ENCODE measurements at places on chromosomes 7 and 10.

DNA sequence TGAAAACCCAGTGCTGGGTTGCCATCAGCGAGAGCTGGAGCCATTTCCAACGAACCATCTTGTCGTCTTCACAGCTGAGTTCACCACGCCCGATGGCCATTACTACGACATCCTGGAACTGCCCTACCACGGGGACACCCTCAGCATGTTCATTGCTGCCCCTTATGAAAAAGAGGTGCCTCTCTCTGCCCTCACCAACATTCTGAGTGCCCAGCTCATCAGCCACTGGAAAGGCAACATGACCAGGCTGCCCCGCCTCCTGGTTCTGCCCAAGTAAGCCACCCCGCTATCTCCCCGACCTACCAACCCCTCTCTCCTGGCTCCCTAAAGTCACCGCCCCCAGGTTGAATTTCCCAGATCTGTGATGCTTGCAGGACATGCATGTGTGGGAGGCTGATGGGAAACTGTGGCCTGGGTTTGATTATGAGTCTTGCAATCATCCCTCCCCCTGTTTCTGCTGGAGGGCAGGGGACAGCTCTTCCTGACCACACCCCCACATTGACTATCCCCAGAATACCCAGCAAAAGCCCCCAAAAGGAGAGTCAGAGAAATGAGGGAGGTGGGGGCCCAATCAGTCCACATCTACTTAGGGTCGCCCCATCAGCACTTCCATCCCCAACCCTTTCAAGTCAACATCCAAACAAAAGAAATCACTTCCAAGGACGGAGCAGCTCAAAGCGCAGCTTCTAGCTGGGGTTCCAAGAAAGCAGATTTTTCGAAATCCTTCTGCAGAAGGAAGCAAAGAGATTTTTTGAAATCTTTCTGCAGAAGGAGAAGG lies 6.9 kb downstream of the SERPINE1 start:
- no peak for DNase-seq

DNA sequence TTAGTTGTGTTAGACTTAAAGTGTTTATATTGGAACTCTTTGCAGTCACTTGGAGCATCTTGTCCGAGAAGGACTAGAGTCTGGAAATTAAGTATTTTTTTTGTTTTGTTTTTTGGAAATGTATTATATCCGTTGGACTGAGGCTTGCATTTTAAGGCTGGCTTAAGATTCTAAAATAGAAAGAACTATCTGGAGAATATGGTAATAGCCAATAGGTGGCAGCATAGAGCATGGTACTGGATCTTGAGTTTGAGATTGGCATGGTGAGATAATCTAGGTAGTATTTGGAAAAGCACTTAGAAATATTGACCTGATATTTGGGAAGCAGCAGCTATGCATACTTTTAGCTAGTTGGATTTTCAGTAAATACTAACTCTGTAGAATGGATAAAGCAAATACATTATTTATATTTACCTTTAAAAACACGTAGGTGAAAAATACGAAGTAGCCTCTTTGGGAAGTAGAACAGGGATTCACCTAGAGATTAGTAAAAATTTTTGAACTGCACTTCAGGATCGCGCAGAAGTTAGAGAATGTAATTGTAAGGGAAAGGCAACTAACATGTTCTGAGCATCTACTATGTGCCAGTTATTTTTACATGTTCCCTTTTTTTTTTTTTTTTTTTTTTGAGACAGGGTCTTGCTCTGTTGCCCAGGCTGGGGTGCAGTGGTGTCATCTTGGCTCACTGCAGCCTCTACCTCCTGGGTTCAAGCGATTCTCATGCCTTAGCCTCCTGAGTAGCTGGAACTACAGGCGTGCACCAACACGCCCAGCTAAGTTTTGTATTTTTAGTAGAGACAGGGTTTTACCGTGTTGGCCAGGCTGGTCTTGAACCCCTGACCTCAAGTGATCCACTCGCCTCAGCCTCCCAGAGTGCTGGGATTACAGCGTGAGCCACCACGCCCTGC lies 78.6 kb downstream of the LCOR start:
- no peak for DNase-seq

DNA sequence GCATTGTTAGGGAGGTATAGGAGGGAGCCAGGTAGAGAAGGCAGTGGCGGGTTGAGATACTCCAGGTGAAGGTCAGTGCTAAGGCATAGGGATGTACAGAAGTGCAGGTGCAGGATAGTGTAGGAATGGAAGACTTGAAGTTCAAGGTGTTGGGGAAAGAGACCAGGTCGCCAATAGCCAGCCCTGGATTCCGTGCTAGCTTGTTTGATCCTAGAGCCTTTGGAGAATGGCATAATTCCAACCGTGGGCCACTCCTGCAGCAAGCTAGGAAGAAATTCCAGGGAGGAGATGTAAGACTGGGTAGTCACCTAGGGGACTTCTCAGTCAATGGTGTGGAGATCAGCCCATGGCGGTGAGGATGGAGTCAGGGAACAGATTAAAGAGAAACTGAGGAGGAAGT lies 272.7 kb downstream of the RPS24 start:
- DNase-seq = no peak

DNA sequence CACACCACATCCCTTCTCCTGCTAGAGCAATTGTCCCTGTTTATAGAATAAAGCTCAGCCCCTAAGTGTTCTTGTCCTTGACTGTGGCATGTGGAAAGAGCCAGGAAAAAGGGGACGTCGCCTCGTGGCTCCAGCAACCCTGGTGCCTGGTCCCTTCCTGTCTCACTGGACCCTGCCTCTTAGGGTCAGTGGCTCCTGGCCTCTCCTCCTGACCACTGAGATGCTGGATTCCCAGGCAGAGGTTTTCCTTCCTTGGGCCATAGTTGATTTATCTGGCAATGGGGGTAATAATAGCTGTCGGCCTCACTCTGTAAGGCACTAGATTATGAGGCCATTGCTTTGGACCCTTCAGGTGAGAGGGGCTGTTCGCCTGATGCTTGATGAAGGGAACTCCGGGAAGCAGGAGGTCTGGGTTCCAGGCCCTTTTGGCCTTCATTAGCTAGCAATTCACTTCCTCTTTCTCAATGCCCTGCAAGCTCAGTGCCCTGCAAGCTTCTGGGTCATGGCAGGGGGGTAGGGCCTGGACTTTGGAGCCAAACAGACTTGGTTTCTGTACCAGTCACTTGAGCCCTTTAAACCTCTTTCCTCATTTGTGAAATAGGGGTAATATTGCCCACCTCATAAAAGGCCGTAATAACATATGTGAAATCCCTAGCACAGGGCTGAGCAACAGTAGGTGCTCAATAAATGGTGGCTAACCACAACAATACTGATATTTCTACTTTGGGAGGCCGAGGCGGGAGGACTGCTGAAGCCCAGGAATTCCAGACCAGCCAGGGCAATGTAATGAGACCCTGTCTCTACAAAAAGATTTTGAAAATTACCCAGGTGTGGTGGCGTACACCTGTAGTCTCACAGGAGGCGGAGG lies 1.1 kb downstream of the ASL start:
- no peak for DNase-seq

- DNase-seq = no peak
Observed at GRCh38 chr7:143362131-143363015, at the start of gene FAM131B. TSS of gene FAM131B (minus strand) at chr7:143362713. CDS start at chr7:143362603, 110 bp downstream.

DNA sequence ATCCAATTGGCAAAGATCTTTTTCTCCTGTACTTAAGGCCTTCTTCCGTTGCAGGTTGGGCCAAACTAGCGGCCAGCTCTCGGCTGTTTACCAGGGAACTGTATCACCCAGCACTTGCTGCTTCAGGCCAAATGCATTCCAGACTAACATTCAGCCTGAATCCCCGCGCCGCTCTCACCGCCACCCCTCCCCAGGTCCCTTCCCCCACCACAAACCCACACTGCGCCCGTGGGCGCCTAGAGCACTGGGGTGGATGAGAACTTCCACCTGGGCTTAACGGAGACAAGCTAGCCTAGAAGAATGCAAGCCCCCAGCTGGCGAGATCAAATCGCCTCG lies 676 bp downstream of the TCAF1 start:
- no peak for DNase-seq

GRCh38 chr10:30553018-30553625 lies 76.4 kb downstream of the LYZL2 start:
- DNase-seq = no peak

DNA sequence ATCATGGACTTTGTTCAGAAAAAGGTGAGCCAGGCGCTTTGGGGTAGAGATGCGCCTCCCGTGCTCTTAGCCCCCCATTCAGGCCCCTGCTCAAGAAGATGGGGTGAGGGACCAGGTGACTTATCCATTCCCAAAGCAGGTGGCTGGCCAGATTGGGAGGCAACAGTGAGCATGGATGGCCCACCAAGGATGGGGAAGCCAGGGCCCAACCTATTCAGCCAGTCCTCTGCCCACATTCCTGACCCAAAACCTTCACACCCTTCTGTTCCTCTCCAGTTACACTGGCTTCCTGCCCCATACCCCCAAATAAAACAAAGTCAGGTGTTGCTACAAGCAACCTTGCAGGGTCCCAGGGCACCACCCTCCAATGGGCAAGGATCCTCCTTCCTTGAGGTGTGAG lies 44.4 kb downstream of the TSPAN15 start:
- DNase-seq = no peak

GRCh38 chr10:76303682-76304316 lies 872.4 kb downstream of the LRMDA start:
- no peak for DNase-seq

GRCh38 chr10:104351061-104351702 lies 2.5 kb upstream of the CFAP58 start:
- no peak for DNase-seq

GRCh38 chr7:142997456-142997989 lies 29.4 kb downstream of the OR9A2 start:
- no peak for DNase-seq

DNA sequence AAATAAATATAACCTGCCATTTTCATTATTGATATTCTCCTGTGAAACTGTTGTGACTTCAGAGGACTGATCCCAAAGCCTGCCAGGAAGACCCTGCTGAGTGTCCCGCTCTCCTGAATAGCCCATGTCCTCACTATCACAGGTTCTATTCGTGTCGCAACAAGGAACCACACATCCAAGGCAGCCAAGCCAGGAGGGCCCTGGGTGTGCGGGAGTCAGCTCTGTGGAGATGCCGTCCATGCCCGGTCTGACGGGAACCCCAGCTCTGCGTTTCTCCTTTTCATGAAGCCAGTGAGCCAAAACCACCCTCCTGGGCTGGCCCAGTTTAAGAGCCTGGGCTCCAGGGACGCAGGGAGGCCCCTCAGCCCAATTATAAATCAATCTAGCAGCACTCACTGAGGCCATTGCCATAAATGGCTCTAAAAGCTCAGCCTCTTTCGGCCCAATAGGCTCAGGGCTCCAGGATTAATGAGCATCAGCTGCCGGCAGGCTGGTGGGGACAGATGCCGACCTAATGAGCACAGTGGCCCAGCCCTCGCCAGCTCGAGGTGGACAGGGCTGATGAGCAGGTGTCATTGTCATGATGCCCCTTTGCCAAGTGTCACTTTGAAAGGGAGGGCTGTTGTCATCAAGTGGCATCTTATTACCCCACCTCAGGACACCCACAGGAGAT lies 177.9 kb downstream of the PLXNA4 start:
- no peak for DNase-seq

DNA sequence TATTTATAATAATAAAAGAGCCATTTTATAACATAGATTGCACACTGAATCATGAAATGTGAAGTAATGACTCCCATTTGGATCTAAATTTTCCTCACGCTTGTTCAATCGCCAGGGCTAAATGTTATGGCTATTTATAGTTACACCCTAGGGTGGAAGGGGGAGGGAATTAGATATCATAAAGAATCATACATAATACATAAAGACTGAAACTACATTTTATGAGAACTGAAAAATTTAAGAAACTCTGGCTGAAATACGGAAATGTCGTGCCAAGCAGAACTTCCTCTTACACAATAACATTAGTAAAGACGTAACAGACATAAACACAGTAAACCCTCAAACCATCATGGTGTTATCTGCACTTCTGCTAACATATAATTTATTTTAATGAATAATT lies 327.5 kb upstream of the PHF14 start:
- DNase-seq = no peak

DNA sequence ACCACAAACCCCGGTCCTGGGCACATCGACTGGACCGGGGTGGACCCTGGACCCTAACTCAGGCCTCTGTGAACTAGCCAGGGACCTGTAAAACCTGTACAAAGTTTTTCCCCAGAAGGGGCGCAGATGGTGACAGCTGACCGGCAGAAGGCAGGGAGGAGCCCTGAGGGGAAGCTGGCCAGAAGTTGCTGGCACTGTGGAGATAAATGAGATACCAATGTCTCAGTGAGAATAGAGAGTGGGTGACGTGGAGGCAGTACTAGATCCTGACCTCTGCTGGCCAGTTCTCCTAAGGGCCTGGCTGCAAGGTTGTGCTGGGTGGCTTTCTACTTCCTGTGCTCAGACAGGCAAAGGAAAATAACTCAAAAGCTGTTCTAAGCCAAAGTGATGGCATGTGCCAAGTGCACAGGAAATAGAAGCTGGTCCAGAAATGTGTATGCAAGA lies 10.6 kb upstream of the TSPAN14 start:
- DNase-seq = no peak

GRCh38 chr7:17506596-17506995 lies 208.1 kb downstream of the AHR start:
- DNase-seq = no peak

DNA sequence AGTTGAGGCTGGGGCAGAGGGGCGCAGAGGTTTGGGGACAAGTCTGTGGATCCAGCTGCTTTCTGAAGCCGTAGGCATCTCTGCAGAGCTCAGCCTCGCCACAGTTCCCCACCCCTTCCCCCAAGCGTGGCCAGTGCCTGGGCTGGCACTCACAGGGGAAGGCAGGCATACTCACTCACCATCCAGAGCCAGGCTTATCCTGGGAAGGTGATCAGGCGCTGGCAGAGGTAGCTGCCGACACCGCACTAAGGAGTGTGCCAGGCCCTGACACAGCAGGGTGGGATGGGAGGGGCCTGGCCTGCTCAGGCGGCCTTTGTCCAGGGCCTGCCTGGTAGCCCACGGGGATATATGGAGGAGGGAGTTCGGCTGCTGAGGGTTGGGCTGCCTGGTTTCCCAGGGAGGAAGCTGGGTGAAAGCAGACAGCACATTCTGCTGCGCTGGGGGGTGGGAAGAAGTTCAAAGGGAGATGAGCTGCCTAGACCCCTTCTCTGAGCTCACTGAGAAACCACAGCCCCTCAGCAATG lies 15.9 kb downstream of the VSIR start:
- DNase-seq = no peak

- DNase-seq = no peak
Observed at GRCh38 chr7:130301501-130302020, 8.6 kb downstream of the CPA4 start.

- DNase-seq = no peak
Observed at GRCh38 chr10:19638182-19638895, 177.9 kb upstream of the PLXDC2 start.
